ENCODE measurements at places on chromosomes 6 and 20.

GRCh38 chr6:12548526-12548925, 168.0 kb upstream of the PHACTR1 start:
- DNase-seq: no peak

- DNase-seq: peak; percentile 43
These were observed at the start of gene FNDC11 for GRCh38 chr20:63553933-63554290. TSS of gene FNDC11 (plus strand) at chr20:63554159. CDS start at chr20:63555664, 1,505 bp downstream.

DNA sequence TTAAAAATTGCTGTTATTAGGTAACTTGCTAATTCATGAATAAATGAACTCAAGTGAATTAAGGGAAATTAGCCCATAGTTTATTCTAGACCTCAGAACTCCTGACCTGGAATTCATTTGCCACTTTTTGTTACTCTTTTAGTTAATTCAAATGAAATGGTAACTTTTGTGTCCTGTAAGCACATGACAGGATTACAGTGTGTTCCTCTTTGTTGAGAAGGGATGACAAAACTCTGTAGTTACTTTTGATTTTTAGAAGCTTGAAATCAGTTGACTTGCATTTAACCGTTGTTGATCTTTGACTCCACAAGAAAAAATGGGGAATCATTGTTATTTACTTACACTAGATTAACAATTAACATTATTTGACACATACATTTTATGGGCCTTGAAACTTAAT, 6.2 kb downstream of the SLC9A8 start:
- DNase-seq: no peak

- no peak for DNase-seq
These were observed 143.1 kb downstream of the CEP57L1 start for GRCh38 chr6:109238396-109238795.

GRCh38 chr6:43290905-43291355, 7.1 kb upstream of the SLC22A7 start:
- no peak for DNase-seq

DNA sequence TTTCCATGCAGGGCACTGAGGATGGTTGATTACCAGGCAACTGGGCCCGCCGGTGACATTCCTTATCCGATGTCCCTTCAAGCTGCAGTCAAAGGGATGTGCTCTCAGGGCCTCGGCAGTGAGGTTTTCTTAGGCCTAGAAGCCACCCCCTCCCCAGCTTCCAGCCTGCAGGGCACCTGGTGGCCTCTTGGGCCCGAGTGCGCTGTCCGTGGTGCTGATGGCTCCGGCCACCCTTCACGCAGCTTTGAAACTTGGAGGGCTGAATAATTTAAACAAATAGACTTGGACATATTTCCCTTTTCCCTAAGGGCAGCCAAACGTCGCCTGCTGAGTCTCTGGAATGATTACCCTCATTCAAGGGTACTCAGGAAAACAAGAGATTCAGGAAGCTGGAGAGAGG, 8.9 kb upstream of the MLN start:
- no peak for DNase-seq

DNA sequence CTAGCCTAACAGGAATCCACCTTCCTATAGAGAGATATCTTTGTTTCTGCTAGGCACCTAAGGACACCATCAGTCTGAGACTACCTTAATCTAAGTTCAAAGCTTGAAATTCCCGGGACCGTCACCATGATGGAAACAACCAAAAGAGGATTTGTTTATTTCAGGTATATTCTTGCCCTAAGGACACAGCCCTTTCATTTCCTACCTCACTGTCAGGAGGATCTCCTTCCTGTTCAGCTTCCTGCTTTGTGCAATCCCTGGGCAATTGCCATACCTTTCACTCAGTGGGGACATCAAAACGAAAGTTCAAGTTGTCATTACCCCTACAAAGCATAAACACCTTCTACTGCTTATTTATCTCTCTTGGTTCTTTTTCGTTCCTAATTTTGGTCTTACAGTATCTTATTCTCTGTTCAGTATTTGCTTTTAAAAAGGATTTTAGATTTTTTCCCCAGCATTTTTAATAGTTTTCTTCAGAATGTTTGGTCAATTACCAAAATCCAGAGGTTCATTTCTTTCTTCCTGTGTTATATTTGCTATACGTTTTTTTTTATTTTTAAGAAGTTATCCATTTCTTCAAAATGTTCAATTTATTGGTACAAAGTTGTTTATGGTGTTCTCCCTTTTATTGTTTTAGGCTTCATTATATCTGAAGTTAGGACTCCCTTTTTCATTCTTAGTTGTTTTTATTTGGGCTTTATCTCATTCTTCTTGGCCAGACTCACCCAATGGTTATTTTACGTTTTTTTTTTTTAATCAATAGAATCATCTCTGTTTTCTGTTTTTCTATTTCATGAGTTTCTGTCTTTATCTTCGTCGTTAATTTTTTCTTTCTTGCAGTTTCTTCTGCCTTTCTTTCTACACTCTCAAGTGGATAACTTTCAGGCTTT, 13.0 kb upstream of the TBPL1 start:
- DNase-seq: no peak

DNA sequence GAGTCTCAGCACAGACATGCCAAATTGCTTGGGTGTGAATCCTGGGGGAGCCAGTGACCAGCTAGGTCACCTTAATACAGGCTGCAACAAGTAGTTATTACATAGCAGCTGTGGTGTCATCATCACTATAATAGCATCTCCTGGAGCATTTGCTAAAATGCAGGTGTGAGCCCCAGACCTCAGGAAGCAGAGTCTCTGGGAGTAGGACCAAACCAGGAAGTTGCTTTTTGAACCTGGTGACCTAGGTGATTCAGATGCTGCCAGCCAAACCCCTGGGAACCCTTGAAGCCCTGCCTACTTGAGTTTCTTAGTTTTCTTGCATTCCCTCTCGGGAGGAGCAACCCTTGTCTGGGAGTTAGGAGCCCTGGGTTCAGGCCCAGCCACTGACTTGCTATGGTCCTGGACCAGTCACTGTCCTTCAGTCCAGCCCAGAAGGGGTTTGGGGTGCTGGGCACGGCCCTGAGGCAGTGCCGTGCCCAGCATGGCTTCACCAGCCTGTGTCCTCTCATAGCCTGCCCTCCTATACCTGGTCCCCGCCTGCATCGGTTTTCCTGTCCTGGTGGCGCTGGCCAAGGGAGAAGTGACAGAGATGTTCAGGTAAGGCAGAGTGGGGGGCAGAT, 39.3 kb upstream of the ID1 start:
- DNase-seq: no peak

- DNase-seq: no peak
These were observed 41.4 kb downstream of the MYT1 start for GRCh38 chr20:64205611-64206026.

- no peak for DNase-seq
These were observed 50.8 kb downstream of the UTRN start for GRCh38 chr6:144335914-144336313.

DNA sequence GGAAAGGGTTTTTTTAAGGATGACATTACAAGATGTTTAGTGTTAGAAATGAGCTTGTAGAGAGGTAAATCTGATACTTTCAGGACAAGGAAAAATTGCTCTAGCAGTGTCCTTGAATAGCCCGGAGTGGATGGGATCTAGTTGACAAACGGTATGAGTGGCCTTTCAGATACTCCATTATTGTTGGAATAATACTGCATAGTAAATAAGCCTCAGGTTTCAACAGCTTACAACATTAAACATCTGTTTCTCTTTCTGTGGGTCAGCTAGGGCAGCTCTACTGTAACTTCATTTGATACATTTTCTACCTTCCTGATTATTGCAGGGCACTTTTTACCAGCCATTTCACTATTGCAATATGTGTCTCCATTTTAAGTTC, 118.0 kb downstream of the B3GAT2 start:
- DNase-seq: no peak

- DNase-seq: no peak
These were observed 26.8 kb upstream of the DLGAP4 start for GRCh38 chr20:36279362-36279761.

DNA sequence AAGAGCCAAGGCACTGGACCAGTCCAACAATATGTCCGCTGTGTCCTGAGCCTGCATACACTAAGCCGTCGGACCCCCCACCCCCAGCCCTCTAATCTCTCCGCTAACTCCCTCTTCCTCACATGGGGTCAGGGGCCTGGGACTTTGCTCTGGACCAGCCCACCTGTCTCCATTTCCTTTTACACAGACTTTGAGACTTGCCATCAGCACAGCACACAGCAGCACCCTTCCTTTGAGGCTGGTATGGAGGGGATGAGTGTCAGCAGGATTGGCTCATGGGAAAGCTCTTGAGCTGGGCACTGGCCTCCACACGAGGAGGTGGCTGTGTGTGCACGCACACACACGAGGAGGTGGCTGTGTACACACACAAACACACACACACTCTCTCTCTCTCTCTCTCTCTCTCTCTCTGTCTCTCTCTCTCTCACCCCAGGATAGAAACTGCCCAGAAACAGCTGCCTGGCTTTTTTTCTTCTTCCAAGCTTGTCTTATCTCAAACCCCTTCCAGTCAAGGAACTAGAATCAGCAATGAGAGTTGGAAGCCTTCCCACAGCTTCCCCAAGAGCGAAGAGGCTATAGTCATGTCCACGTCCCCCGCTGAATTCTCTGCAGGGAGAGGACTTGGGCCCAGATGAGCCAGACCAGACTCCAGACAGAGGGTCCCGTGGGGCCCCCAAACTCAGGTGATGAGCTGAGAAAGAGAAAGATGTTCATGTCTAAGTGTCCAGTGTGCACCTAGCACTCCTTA, 18.6 kb downstream of the SLC9A8 start:
- DNase-seq: no peak

GRCh38 chr6:22598339-22598738, 29.0 kb downstream of the HDGFL1 start:
- no peak for DNase-seq

DNA sequence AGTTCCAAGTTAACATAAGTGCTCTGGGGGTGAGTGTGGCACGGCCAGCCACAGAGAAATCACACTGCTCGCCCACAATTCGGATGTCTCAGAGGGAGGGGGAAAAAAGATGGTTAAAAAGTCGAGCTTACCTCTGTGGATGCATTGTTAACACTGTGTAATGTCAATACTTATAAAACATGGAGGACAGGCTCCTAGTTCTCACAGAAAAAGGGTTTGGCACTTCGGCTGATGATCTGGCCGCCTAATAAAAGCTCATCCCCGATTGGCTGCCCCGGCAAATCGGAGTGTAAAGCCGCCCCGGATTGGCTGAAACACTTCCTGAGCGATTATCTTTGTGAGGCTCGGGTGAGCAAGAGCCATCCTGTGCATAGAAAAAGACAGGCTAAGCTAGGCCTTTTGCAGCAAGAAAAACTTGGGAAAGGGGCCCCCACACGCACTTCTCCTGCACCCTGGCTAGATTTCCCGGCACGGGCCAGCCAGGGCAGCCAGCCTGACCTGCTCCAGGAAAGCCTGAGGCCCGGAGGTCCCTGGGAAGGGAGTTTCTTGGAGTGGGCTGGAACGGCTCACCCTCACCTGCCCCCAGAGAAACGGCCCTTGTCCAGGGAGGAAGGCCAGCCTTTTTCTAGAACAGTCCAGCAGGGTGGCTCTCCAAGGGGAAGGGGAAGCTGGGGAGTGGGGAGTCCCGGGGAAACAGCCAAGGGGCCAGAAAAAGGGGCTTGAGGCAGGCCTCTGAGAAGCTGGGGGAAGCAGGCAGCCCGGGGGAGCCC, at the start of gene ZMYND8:
Gene ZMYND8, minus strand, starts transcription at position 174 of the 770 bp plus-strand sequence. Its CDS starts 29 bp downstream, at position 145.
- peak; percentile 82 for DNase-seq

- DNase-seq: no peak
These were observed 379.0 kb downstream of the THBS2 start for GRCh38 chr6:168874637-168875036.

DNA sequence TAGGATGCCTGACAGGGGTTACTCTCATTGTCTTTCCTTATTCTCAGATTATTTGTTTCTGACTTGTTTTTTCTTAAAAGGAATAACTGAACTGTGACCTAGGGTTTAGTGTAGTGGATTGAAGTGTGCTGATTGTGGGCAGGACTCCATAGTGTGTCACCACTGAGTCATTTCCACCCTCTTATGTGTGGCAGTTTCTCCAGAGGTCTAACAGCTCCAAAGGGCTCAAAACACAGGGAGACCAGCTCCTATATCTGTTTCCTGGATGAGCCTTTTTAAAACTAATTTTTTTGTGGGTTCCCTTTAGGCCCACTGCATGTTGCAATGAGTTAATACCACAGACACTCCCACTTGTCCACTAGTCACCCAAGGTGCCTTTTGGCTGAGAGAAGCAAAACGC, 951.1 kb upstream of the ADGRB3 start:
- no peak for DNase-seq

- DNase-seq: no peak
These were observed 59.6 kb downstream of the JARID2 start for GRCh38 chr6:15305496-15305895.

GRCh38 chr6:35402136-35402855, 49.8 kb upstream of the FANCE start:
- no peak for DNase-seq

DNA sequence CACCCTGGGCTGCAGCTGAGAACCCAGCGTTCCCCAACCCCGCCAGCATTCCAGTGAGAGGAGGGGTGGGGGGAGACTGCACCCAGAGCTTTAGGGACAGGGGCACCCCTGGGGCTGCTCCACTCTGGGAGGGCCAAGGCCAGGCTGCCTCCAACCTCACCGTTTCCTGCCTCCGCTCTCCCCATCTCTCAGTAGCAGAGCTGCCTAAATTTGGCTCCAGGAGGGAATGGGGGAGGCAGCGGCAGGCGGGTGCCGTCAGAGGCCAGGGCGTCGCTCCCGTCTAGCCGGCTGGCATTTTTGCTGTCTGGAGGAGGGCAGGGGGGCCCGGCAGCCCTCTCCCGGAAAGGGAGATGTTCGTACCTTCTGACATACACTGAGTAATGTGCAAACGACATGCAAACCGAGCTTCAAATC, 46.6 kb downstream of the NOL4L start:
- DNase-seq: no peak

DNA sequence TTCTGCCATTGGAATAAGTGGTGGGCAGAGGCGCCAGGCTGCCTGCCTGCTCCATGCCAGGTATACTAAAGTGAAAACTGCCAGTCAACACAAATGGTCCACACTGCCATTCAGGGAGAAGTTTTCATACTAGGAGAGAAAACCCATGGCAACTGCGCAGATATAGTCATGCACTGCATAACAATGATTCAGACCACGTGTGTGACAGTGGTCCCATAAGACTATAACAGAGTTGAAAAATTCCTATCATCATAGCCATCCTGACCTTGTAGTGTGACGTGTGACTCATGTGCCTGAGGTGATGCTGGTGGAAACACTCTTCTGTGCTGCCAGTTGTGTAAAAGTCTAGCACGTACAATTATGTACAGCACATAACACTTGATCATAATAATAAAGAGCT, 25.1 kb downstream of the ZC3H12D start:
- no peak for DNase-seq

GRCh38 chr6:108365478-108365877, 70.6 kb downstream of the AFG1L start:
- no peak for DNase-seq

- no peak for DNase-seq
These were observed 128.3 kb downstream of the TAF4 start for GRCh38 chr20:61937146-61937962.

GRCh38 chr6:138521790-138522189, 22.5 kb upstream of the NHSL1 start:
- DNase-seq: no peak

DNA sequence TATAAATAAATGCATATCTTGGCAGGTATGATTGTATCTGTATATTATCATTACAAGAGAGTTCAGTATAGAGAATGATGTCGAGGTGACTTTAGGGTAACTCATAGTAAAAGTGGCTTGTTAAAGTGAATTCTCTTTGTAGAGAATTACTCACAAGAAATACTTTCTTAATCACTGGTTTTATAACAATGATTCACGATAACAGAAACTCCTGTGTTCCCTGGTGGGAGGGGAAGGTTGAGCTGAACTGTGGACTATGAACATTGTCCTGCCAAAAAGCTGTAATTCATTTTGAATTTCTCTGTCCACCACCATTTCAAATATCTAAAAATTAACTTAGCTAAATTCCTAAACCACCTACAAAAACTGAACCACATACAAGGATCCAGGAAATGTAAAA, 7.7 kb downstream of the TPMT start:
- no peak for DNase-seq
